T-helper 17 cell (primary cell): ENCODE measurements at places on chromosomes 3 and 15. TPM values are rescaled to one million over a fixed set of nuclear protein-coding genes. Genes with fewer than 3 reads are reported as not detected.

DNA sequence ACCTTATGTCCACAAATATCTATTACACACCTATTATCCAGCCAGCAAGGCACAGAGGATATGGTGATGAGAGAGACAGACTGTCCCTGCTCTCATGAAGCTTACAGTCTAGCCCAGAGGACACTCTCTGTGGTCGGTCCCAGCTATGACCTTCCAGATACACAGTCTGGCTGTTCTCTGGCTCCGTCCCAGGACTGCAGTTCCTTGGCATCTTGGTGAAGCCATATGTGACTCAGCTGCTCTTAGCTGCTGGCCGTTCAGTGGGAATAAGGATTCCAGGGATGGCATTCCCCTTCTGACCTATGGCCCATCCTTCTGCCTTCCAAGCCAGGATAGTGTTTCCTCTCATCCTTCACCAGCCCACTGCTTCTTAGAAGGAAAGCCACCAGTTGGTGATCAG, 30.8 kb downstream of the MEX3B start:
- H3K36me3 ChIP-seq = peaks cover 5% of the 10 kb centered on the region
- DNase-seq = no peak
- H3K4me1 ChIP-seq = peaks cover 7% of the 10 kb centered on the region
- no peak overlapping the region for H3K4me3 ChIP-seq
- H3K27ac ChIP-seq = no peak overlapping the region

GRCh38 chr3:11720304-11720898, 76.7 kb upstream of the VGLL4 start:
- peaks cover 3% of the 10 kb centered on the region for H3K36me3 ChIP-seq
- H3K27me3 ChIP-seq = peaks cover 11% of the 10 kb centered on the region
- peak; percentile 21 for DNase-seq
- peak overlapping the region; percentile 78 for H3K27ac ChIP-seq
- peaks cover 25% of the 10 kb centered on the region for H3K4me1 ChIP-seq

- H3K27me3 ChIP-seq = no peaks in the 10 kb centered on the region
- peaks cover 12% of the 10 kb centered on the region for H3K4me1 ChIP-seq
- no peak for DNase-seq
These were observed 96.3 kb upstream of the CHRM5 start for GRCh38 chr15:33871980-33872379.

DNA sequence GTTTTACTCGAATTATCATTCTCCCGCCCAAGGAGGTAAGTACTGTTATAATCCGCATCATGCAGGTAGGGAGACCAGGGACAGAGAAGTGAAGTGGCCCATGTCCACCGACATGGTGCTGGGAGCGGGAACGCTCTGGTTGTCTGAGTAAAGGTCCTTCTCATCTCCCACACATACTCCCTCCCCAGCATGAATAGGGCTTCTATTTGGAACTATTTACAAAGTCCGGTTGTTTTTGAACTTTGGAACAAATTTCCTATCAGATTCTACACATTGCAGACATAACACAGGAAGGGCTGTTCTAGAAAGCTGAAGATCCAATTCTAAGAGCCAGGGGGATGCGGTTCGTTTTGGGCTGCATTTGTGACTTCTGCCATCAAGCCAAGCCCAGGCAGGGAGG, 94.8 kb upstream of the TLE3 start:
- no peak overlapping the region for H3K27ac ChIP-seq
- H3K36me3 ChIP-seq = no peaks in the 10 kb centered on the region
- H3K4me3 ChIP-seq = no peak overlapping the region
- peaks cover 8% of the 10 kb centered on the region for H3K4me1 ChIP-seq

DNA sequence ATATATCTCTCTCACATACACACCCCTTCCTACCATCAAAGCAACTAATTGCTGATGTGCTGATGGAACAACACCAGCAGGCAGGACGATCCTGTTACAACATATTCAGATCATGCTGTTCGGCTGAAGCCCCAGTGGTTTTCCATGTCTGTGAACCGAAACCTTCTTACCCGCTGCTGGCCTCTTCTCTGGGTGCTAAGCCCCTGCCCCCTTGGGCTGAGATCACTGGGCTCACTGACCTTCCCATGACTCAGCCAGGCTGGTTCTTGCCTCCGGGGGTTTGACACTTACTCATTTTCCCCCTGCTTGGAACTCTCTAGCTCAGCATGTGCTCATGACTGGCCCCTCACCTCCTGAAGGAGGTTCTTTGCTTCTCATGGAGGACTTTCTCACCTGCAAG, 122.0 kb upstream of the RGMA start:
- H3K4me1 ChIP-seq = no peaks in the 10 kb centered on the region
- no peak for DNase-seq
- H3K36me3 ChIP-seq = peaks cover 2% of the 10 kb centered on the region
- H3K27ac ChIP-seq = no peak overlapping the region

GRCh38 chr3:52447512-52448355, 2.8 kb upstream of the SEMA3G start:
- no peak for DNase-seq
- no peak overlapping the region for H3K4me3 ChIP-seq
- H3K27ac ChIP-seq = peak overlapping the region; percentile 21
- no peaks in the 10 kb centered on the region for H3K27me3 ChIP-seq
- no peaks in the 10 kb centered on the region for H3K36me3 ChIP-seq

DNA sequence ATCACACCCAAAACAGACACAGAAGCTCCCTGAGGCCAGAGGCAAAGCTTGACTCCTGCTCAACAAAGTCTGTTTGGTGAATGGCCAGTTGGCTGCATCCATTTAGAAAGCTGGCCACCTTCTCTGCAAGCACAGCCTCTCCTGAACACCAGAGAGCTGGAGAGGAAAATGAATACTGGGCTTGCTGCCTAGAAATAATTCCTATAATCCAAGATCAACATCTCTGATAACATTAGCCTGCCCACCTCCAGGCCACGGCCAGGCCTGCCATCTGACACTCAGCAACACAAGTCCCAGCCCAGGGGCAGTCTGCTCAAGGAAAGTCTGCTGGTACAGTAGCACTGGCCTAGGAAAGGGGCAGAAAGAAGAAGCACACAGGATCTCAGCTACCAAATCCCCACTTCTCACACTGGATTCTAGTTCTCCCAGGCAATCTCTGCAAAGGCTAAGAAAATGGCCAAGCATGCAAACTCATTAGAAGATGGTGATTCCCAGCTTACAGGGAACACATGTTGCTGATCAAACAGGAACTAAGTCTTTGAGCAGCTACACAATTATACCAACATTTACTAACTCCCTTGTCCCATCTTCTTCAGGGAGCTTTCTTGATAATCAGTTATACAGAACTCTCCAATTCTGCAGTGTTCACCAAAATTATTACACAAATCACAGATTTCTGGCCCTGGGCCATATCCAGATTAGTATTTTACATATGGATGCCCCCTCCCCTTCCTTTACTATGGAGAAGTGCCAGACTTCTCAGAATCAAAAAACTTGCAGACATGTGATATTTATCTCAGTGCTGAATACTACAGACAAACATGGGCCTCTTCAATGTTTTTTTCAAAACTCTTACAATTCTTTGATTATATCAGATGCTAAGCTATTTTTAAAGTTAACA, 9.9 kb downstream of the TBC1D2B start:
- H3K27ac ChIP-seq = no peak overlapping the region
- no peak for DNase-seq
- H3K27me3 ChIP-seq = no peaks in the 10 kb centered on the region

DNA sequence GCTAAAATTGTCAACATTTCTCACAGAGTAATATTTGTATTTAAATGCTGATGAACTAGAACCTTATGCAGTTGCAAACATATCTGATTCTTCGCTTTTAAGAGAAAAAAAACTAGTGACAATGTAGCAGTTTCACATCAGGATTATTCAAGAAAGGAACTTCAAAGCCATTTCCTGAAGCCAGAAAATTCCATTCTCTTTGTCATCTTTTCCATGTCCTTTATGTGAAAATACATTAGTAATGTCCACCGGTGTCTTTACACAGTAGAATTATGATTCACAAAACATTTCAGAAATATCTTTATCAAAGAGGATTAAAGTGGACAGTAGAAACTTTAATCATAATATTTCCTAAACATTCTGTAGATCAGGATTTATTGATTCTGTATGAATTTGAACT, 12.7 kb upstream of the LXN start:
- H3K27ac ChIP-seq = no peak overlapping the region
- no peaks in the 10 kb centered on the region for H3K27me3 ChIP-seq

GRCh38 chr3:5004319-5005152, 25.3 kb downstream of the BHLHE40 start:
- DNase-seq = no peak
- no peaks in the 10 kb centered on the region for H3K27me3 ChIP-seq
- peaks cover 3% of the 10 kb centered on the region for H3K36me3 ChIP-seq
- H3K4me1 ChIP-seq = peaks cover 35% of the 10 kb centered on the region

The TMC3 gene
- not detected for total RNA-seq

GRCh38 chr3:117035745-117036144, 326.2 kb downstream of the TUSC7 start:
- no peak overlapping the region for H3K4me3 ChIP-seq
- no peaks in the 10 kb centered on the region for H3K36me3 ChIP-seq
- H3K27ac ChIP-seq = no peak overlapping the region
- DNase-seq = no peak

The CSPG5 gene
- total RNA-seq = 0.21 TPM

DNA sequence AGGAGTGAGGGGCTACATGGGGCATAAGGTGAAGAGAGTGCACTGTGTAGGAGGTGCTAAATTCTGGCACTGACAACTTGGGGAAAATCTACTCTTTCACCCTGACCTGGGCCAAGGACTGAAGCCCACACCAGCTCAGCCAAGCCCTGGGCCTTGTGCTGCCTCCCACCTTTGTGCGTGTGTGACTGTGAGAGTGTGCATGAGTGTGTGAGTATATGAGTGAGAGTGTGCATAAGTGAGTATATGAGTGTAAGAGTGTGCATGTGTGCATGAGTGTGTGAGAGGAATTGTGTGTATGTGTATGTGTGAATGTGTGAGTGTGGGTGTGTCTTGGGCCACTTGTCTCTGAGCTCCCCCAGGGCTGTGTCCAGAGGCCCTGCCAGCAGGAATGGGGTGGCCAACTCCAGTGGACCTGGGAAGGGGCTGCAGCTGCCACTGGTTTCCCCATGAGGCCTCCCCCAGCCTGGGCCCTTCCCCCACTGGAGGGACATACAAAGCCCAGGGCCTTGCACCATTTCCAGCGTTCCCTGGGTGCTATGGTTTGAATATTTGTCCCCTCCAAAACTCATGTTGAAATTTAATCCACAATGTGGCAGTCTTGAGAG, 15.2 kb downstream of the C3orf22 start:
- peaks cover 2% of the 10 kb centered on the region for H3K4me1 ChIP-seq
- no peaks in the 10 kb centered on the region for H3K36me3 ChIP-seq
- H3K27me3 ChIP-seq = peaks cover 19% of the 10 kb centered on the region
- H3K27ac ChIP-seq = peak overlapping the region; percentile 43
- DNase-seq = no peak

DNA sequence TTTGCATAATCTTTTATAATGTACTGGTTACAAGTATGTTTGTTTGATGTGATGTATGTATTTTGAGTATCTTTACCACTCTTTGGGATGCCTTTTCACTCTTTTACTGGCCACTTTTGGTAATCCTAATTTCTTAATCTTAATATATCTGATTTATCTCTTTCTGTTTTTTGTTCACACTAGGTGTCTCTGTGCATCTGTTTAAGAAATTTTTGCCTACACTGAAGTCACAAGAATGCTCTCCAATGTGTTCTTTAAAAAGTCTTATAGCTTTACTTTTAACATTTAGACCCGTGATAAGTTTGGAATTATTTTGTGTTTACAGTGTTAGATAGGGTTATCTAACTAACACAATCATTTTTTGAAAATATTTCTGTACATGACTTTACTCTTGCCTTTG, 659.1 kb downstream of the SI start:
- no peaks in the 10 kb centered on the region for H3K4me1 ChIP-seq
- H3K36me3 ChIP-seq = no peaks in the 10 kb centered on the region
- no peak overlapping the region for H3K4me3 ChIP-seq
- H3K27ac ChIP-seq = no peak overlapping the region

GRCh38 chr15:65996901-65997300, 127.6 kb downstream of the RAB11A start:
- peaks cover 78% of the 10 kb centered on the region for H3K27me3 ChIP-seq
- no peak overlapping the region for H3K27ac ChIP-seq
- DNase-seq = no peak
- peaks cover 4% of the 10 kb centered on the region for H3K36me3 ChIP-seq
- no peak overlapping the region for H3K4me3 ChIP-seq

DNA sequence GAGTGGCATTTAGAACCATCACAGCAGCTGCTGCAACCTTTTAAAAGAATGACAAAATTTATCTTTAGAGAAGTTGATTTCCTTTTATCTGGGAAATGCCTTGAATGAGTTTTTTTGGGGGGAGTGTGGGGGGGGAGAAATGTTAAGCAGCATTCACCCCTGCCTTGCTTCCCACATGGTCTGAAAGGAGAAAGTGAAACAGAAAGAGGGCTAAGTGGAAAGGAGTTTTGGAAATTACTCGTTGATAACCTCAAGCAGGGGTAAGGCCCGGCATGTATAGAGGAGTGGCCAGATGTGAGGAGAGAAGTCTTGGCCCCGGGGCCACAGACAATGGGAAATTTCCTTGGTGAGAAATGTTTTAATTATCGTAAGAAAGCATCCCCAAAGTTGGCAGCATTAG, 23.5 kb downstream of the B3GALNT1 start:
- peaks cover 6% of the 10 kb centered on the region for H3K4me1 ChIP-seq
- H3K36me3 ChIP-seq = no peaks in the 10 kb centered on the region
- H3K4me3 ChIP-seq = no peak overlapping the region
- DNase-seq = no peak

DNA sequence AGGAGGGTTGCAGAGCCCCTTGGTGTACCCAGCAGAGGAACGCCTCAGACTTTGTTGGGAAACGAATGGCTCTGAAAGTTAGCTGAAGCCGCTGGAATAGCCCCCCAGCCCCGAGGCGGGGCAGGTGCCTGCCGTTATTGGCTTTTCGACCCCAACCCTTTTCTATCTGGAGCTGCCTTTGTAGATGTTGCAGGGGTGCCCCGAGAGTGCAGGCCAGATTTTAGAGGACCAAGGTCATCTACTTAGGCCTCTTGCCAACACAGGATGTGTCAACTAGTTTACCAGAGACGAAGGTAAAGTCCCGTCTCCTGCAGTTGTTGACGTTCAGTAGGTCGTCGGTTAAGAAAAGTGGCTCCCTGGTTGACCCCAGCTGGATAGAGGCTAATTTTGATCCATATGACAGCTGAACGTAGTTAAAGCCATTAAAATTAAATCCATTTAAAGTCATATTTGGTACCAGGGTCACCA, 579 bp upstream of the UBE3A start:
- no peaks in the 10 kb centered on the region for H3K27me3 ChIP-seq
- DNase-seq = peak; percentile 5
- no peaks in the 10 kb centered on the region for H3K36me3 ChIP-seq

DNA sequence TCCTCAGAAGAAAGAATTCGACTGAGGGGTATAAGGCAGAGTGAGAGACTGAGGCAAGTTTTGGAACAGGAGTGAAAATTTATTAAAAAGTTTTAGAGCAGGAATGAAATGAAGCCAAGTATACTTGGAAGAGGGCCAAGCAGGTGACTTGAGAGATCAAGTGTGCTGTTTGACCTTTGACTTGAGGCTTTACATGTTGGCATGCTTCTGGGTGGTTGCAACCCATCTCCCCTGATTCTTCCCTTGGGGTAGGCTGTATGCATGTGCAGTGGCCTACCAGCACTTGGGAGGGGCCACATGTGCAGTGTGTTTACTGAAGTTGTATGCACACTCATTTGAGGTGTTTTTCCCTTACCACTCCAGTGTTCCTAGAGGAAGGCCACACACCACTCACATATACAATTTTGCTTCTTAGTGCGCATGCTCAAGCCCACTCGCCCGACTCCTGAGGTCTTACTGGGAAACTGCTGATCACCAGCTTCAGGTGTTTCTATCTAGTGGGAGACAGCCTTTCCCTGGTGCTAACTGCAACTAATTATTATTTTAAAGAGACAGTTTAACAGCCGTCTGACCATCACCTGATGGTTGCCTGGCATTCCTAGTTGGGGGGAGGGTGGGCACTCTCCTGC, 61.5 kb upstream of the CADPS start:
- no peak overlapping the region for H3K4me3 ChIP-seq
- H3K4me1 ChIP-seq = no peaks in the 10 kb centered on the region

GRCh38 chr3:72135636-72136035, 350.7 kb upstream of the PROK2 start:
- no peak overlapping the region for H3K27ac ChIP-seq
- peaks cover 11% of the 10 kb centered on the region for H3K27me3 ChIP-seq
- no peak for DNase-seq
